ENCODE measurements at places on chromosomes 1 and 21.

DNA sequence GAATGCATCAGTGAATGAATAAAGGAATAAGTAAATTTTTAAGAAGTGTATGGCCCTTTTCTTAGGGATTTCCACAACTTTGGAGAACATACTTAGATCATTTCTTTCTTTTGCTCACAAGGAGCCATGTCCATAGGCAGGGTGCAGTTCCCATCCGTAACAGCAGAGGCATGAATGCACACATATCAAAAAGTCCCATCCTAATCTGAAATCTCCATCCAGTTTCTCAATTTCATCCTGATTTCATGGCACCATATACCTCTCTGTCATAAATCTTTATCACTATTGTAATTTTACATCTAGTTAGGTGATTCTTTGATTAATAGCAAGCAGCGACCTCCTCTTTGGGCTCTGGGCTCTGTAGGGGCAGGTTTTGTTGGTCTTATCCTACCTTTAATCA is 359.2 kb downstream of the RRAGC start:
- DNase-seq: no peak

DNA sequence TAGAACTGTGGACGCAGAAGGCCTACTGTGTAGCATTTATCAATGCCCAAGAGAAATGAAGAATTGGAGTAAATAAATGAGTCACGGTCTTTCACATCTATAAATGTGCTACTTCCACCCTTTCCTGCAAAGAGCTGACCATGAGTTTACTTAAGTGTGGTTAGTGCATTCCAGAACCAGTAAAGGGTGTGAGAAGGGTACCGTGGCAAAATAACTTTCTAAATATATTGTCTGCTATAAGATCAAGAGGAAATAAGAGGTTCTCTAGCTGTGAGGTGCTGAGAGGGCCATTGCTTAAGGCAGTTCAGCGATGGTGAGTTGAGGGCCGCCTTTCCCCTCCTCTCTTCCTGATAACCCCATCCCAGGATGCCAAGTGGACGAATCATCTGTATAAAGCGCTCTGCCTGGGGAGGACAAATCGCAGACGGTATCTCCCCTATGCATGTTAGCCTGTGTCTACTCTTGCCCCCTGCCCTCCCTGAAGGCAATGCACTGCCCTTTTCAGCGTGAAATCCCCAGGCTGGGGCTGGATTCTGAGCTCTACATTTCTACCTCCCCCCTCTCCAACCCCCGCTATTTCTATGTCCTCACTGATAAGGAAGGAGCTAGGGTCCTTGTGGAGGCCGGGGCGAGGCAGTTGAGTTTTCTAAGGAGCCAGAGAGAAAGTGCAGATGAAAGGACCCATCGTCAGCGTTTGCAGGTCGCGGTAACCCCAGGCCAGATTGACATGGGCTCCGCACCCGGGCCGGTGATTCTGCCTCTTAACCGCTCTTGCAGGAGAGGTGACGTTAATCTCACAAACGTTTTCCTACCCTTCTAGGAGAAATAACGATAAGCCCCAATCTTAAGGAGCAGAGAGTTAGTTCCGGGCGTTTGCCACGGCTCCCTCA is 1.5 kb upstream of the NCAM2 start:
- no peak for DNase-seq

DNA sequence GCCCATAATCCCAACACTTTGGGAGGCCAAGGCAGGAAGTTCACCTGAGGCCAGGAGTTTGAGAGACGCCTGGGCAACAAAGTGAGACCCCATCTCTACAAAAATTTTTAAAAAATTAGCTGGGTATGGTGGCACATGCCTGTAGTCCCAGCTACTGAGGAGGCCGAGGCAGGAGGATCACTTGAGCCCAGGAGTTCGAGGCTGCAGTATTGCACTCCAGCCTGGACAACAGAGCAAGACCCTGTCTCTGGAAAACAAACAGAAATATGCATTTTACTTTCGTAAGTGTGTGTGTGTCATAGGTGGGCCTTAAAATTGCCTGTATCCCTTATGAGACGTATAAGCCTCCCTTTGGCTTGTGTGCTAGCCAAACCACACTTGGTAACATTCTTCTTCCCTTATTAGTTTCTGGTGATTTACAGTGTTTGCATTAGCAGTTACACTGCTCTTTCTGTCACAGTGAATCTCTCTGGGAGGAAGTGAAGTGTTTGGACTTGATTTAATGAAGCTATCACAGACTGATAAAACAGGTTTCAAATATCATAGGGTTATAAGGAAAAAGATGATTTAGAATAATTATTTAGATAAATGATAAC is 48.9 kb upstream of the KIF26B start:
- no peak for DNase-seq

DNA sequence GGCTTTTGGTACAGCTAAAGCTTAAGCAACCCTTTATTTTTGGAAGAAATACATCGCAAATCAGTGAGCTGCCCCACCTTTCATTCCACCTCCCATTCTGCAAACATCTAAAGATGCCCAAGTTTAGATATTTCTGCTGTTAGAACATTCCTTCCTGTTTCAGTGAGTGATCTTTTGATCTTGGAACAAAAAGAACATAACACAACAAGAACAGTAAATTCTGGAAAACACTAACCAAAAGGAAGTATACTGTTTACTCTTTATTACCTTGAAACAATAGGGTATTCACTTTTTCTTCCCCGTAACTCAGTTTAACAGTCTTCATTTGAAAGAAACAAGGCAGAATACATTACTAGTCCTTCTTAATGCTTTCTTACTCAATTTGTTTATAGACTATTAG is 40.6 kb downstream of the HNRNPR start:
- DNase-seq: no peak

- DNase-seq: no peak
Measured at GRCh38 chr1:75672108-75672507, 52.4 kb upstream of the ACADM start.

- no peak for DNase-seq
Measured at GRCh38 chr1:2880812-2881295, 79.4 kb upstream of the TTC34 start.

- no peak for DNase-seq
Measured at GRCh38 chr1:49728377-49728776, 295.4 kb downstream of the AGBL4 start.

DNA sequence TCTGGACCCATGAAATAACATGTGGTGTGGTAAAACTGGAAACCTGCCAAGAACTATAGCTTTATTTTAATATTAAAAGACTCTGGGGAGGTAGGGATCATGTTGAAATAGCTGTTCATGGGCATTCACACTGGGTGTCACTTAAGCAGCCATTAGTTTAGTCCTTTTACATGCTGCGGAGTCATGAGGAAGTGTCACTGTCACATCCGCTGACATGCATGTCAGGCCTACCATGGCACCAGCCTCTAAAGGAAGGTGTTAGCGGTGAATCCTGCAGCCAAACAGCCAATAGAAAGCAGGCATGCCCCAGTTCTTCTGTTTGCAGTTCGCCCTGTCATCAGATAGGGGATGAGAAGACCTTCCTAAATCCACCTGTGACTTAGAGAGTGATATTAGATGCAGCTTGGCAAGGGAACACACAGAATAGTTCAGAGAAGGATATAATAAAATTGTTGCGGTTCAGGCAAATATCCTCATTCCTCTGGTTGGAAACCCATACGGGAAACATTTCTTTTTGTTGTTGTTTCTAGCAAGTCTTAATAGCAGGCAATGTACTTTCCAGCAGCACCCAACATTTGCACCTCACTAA is 100.4 kb downstream of the CACHD1 start:
- no peak for DNase-seq

GRCh38 chr1:202010180-202011015 is at the start of gene ELF3:
ELF3 (plus strand) TSS chr1:202010587; CDS start chr1:202011137, 550 bp downstream.
- DNase-seq: no peak

- DNase-seq: no peak
Measured at GRCh38 chr1:32881291-32881690, 5.0 kb upstream of the HPCA start.

GRCh38 chr1:222818171-222818570 is 3.3 kb downstream of the DISP1 start:
- no peak for DNase-seq

- DNase-seq: no peak
Measured at GRCh38 chr1:201906336-201906735, 17.6 kb downstream of the SHISA4 start.

DNA sequence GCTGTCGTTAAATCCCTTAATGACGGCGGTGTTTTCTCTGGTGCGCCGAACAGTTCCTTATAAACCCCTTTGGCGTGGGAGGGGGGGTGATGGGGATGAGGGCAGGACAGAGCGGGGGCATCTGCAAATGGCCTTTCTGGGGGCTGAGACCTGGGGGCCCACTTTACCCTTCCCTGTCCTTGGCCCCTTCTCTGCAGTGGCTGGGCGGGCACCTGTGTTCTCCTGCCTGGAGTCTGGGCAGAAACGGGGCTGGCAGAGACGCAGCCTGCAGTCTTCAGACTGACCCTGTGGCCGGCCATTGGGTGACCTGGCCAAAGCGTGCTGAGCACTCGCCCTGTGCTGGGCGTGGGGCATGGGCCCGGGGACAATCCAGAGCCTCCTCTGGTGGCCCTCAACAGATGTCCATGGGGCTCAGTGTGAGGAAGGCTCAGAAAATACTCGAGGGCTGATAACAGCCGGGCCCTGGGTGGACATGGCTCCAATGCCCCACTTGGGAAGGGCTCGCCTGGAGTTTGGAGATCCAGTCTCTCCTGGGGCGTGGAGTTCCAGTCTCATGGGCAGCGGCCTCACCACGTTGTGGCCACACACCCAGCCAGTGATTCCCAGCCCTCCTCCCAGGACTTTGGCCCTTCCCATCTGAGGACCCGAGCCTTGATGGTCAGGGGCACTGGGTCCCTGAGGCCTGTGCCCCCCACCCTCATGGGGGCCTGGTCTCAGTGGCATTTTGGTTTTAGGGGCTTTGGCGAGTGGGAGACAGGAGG is 50.8 kb upstream of the ACTRT2 start:
- DNase-seq: no peak
